AG09319 (cell line): ENCODE measurements at places on chromosomes 3 and 15.
A peak's percentile ranks its signal among the peaks of the same experiment; 100 is the strongest.

DNA sequence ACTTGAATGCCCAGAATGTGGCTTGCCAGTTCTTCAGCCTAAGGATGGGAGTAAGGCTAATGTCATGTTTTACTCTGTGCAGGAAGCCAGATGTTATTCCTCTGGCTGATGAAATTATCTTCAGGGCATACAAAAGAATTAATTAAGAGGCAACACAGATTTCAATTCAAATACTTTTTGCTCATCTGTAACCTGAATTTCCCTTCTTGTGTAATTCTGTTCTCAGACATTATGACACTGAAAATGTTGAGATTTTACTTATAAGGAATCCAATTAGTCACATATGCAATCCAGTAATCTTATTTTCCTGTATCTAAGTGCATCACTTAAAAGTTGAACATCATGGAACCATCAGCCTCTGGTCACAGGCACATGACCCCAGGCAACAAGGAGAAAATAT, 136.5 kb downstream of the CPNE4 start:
- no peak for DNase-seq

GRCh38 chr3:146505516-146505915, 36.2 kb upstream of the PLSCR2 start:
- no peak for DNase-seq

GRCh38 chr3:143571548-143571947, 276.7 kb downstream of the SLC9A9 start:
- no peak for DNase-seq

GRCh38 chr3:83093222-83093572, 1331.8 kb upstream of the GBE1 start:
- DNase-seq, result no peak

DNA sequence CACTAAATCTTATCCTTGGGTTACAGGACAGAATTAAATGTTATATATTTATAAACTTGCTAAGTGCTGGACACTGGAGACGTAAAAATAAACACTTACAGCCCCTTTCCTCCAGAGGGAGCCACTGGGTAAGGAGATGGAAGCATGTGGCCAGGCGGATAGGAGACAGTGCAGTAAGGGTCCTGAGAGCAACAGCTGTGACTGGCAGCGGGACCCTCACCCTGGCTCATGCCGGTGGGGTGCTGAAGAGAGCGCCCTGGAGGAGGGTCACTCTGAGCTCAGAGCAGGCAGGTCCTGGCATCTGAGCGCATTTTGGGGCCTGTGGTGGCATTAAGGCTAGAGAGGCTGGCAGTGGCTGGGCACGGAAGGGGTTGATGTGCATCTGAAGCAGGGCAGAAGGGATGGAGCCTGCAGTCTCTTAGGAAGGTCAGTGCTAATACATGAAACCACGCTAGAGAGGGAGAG, 16.0 kb downstream of the SEC61A1 start:
- no peak for DNase-seq

GRCh38 chr3:104909721-104910120, 457.0 kb upstream of the ALCAM start:
- no peak for DNase-seq

DNA sequence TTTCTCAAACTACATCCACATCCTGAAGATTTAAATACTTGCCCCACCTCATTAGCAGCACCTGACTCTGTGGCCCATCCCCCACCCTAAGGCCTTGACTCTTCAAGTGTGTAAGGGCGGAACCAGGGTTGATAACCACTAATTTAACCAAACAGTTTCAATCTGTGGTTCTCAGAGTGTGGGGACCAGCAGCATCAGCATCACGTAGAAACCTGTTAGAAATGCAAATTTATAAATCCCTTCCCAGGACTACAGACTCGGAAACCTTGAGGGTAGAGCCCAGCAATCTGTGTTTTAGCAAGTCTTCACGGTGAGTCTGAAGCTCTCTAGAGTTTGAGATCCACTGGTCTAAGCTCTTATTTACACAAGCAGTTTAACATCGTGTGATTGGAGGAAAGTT, 12.4 kb downstream of the GNB4 start:
- DNase-seq, result no peak

GRCh38 chr15:44265757-44266156, 22.8 kb upstream of the GOLM2 start:
- DNase-seq, result no peak

- no peak for DNase-seq
These were observed 53.3 kb upstream of the TBC1D5 start for GRCh38 chr3:17795711-17796110.

DNA sequence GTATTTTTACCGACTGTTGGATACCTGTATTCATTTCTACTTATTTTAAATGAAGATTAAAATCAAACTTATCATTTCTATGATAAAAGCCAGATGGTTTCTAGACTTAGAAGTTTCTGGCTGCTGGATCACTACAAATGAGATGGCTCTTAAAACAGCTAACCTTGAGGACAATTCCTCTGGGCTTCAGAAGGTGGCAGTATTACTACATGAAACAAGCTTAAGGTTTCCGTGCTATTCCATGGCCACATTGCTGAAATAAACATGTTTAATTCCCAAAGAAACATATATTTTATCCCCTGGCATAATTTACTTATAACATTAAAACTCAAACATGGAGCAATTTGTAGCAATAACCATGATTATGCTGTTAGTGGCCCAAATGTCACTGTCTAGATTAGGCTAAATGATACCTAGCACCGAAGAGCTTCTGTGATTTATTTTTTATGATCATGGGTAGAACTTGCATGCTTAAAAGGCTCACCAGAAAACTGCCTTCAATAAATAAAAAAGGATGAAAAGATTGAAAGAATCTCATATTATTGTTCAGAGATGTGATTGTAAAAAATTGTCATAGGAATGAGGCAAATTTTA, 204.0 kb upstream of the NANOGP8 start:
- peak; percentile 39 for DNase-seq

- DNase-seq, result no peak
These were observed 832.1 kb downstream of the TUSC7 start for GRCh38 chr3:117541721-117542120.

DNA sequence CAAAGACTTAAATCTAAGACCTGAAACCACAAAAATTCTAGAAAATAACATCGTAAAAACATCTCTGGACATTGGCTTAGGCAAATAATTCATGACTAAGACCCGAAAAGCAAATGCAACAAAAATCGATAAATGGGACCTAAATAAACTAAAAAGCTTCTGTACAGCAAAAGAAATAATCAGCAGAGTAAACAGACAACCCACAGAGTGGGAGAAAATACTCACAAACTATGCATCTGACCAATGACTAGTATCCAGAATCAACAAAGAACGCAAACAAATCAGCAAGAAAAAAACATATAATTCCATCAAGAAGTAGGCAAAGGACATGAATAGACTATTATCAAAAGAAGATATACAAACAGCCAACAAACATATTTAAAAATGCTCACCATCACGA, 749.4 kb downstream of the PLOD2 start:
- DNase-seq, result no peak

DNA sequence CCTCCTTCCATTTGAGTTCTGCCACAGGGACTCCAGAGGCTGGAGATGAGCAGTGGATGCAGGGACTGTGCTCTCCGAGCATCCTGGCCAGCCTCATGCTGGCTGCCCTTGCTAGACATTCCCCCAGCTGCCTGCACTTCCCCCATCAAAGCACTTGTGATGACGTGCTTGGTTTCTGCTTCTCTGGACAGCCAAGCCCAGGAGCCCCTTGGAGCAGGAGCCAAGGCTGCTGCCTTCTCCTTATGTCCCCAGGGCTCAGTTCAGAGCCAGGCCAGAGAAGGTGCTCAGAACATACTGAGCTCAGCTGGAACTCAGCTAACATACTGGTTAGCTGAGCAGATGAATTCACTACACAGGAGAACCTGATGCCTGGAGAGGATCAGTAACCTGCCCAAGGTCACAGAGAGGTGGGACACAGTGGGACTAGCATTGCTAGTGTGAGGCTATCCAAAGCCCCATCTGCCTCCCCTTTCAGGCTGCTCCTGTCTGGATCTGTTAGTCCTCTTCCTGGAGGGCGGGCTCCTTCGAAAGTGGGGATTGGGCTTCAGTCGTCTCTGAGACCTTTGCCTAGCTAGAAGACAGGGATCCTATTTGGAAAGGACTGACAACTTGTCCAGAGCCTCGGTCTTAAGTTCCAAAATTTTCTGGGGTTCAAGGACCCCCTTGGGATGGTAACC, 4.3 kb downstream of the PCBP4 start:
- no peak for DNase-seq
